Foreskin keratinocyte (primary cell): ENCODE measurements at places on chromosomes 6 and 20. TPM values are rescaled to one million over a fixed set of nuclear protein-coding genes. Genes with fewer than 3 reads are reported as not detected.

Gene POU5F1
- polyA plus RNA-seq: 0.90 and 1.1 TPM in 2 replicates

Gene PACRG
- polyA plus RNA-seq: not detected in 2 replicates

Gene KCNG1
- polyA plus RNA-seq: 10.5 and 22.9 TPM in 2 replicates

Gene MAPK13
- 47.3 and 63.7 TPM in 2 replicates for polyA plus RNA-seq

Gene OR11A1
- not detected in 2 replicates for polyA plus RNA-seq

Gene CENPW
- 78.8 and 91.1 TPM in 2 replicates for polyA plus RNA-seq

Gene C6orf141
- polyA plus RNA-seq: 10.2 and 13.8 TPM in 2 replicates

Gene ALDH5A1
- 0.20 and 0.25 TPM in 2 replicates for polyA plus RNA-seq

Gene DPPA5
- polyA plus RNA-seq: not detected in 2 replicates

Gene CYP24A1
- 0.58 and 0.63 TPM in 2 replicates for polyA plus RNA-seq

Gene HSPA1L
- polyA plus RNA-seq: 0.30 and 0.57 TPM in 2 replicates

Gene GNMT
- 0.09 and 0.26 TPM in 2 replicates for polyA plus RNA-seq

Gene FOXQ1
- 2.6 and 4.4 TPM in 2 replicates for polyA plus RNA-seq

Gene CNKSR3
- 1.1 and 1.4 TPM in 2 replicates for polyA plus RNA-seq

Gene CPNE5
- polyA plus RNA-seq: 0.08 TPM in 1 of 2 replicates, not detected in the other

Gene CNBD2
- polyA plus RNA-seq: 2.4 and 2.6 TPM in 2 replicates

Gene RPN2
- polyA plus RNA-seq: 141 and 149 TPM in 2 replicates

Gene ZSCAN9
- polyA plus RNA-seq: 4.9 and 5.5 TPM in 2 replicates
